ENCODE measurements at places on chromosomes 3 and 15.

DNA sequence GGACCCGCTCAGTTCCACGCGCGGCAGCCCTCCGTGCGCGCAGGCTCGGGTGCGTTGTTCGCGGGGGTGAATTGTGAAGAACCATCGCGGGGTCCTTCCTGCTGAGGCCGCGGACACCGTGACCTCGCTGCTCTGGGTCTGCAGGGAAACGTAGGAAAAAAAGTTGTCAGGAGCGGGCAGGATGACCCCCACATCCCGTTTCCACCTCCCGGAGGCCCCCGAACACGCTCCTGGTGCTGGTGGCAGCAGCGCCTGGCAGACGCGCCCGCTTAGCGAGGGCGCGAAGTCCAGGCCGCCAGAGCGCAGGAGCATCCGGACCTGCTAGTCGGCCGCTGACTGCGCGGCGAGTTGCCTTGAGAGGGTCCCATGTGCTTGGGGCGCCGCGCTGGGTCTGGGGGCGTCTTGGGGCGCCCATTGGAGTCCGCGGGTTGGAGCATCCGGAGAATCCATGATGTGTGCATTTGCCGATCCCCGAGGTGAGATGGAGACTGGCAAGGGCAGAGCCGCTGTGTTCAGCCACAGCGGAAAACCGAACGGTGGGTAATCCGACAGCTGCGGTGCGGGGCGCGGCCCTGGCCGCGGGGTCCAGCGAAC is 520 bp downstream of the GREM1 start:
- DNase-seq: no peak

- no peak for DNase-seq
These were observed 8.3 kb downstream of the ANXA2 start for GRCh38 chr15:60389261-60390077.

GRCh38 chr3:10998542-10998941 is 6.0 kb downstream of the SLC6A1 start:
- no peak for DNase-seq

GRCh38 chr3:52092891-52093290 is 36.5 kb upstream of the DUSP7 start:
- DNase-seq: no peak

DNA sequence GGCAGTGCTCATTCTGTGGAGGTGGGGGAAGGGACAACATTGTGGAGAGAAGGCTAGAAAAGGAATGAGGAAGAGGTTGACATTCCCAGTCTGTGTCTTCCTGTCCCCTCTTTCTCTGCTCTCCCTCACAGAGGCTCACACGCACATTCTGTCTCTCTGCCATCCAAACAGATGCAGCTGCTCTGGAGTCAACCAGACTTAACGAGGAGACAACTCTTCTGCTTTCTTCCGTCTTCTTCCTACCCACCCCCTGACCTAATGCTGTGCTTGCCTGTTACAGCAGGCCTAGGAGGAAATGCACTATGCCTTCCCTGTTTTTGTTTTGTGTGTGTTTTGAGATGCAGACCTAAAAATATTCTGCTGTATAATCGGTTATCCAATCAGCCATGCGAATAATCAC is 121.9 kb downstream of the CACNA1D start:
- DNase-seq: no peak

DNA sequence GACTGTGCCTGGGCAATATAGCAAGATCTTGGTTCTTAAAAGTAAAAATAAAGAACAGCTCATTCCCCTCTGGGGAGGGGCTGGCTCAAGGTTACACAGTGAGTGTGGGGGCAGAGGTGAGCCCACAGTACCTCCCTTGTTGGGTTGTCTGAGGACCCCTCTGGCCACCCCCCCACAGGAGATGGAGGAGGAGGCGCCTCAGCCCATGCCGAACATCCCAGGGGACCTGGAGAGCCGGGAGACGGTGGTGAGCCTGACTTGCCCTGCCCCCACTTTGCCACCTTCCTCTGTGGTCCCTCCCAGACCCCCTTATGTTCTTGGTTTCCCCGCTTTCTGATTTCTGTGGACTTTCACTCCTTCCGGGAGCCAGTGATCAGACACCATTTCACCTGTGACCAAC is 28.7 kb downstream of the NGRN start:
- DNase-seq: no peak

- DNase-seq: no peak
These were observed 141.2 kb upstream of the LINGO1 start for GRCh38 chr15:77773903-77774302.

- no peak for DNase-seq
These were observed 69.6 kb downstream of the SLC49A4 start for GRCh38 chr3:122864498-122864897.

- DNase-seq: no peak
These were observed 587.4 kb upstream of the MDFIC2 start for GRCh38 chr3:70899816-70900215.

GRCh38 chr3:19573644-19574043 is 360.4 kb downstream of the EFHB start:
- DNase-seq: no peak

DNA sequence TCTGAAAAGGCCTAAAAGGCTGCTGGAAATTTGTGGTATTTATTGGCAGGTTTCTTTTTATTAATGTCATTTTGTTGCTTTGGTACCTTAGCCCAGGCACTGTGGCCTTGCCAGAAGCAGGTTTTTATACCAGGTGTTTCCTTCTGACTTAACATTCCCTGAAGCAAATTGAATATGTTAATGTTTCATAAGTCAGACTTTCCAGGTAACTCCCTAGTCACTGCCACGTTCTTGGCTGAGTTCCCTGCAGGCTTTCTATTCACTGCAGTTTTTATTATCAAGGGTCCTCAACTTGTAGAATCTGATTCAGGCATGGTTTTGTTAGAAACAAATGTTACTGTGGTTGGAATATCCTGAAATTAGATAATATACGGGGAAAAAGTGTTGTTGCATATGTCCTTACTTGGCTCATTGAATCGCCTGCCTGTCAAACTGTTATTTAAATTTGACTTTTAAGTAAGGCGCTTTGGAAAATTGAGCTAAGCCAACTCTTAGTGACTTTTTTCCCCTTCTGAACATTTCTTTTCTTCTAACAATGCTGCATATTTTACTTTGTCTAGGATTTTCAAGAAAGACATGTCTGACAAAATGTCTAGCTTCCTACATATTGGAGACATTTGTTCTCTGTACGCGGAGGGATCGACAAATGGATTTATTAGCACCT is 22.9 kb downstream of the ITPR1 start:
- no peak for DNase-seq

GRCh38 chr15:32668942-32669341 is 27.4 kb downstream of the SCG5 start:
- no peak for DNase-seq

- DNase-seq: no peak
These were observed 413 bp downstream of the SEC22C start for GRCh38 chr3:42581400-42581708.

DNA sequence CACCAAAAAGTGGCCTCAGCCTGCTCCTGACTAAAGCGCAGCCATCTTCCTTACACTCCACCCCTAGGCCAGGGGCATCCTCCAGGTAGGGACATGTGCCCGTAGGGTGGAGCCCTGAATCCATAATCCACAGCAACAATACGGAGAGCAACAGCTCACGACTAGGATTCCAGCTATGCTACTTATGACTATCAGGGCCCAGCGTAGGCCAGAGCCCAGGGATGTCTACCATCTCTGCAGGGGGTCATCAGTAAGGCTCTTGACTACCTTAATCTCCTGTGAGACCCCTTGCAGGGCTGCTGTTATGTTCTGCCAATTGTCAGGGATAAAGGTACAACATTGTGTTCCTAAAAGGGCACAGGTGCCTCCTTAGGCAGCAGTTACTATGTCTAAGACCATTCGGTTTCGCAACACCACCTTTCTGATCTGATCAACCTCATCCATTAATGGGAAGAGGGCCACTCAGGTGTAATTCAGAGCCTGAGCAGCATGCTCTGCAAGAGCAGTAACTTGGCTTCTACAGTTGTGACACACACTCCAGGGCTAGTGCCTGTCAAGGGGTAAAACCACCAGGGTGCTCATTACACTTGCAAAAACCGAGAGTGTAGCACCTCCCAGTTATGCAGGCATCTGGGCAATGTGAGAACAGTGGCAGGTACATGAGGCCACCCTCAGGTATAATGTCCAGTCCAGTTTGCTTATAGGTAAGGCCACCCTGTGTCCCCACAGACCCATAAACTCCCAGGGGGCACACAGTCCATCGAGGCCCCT is 11.0 kb downstream of the CCRL2 start:
- no peak for DNase-seq

GRCh38 chr15:60001610-60002527 is 2.2 kb upstream of the FOXB1 start:
- no peak for DNase-seq

DNA sequence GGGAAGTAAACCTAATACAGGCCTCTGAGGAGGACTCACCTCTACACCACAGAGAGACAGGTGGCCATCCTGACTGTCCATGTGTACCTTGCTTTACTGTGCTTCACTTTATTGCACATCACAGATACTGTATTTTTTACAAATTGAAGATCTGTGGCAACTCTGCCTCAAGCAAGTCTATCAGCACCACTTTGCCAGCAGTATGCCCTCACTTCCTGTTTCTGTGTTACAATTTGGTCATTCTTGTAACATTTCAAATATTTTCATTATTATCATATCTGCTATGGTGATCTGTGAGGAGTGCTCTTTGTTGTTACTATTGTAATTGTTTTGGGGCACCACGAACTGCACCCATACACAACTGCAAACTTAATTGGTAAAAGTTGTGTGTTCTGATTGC is 78.0 kb downstream of the BBX start:
- no peak for DNase-seq

DNA sequence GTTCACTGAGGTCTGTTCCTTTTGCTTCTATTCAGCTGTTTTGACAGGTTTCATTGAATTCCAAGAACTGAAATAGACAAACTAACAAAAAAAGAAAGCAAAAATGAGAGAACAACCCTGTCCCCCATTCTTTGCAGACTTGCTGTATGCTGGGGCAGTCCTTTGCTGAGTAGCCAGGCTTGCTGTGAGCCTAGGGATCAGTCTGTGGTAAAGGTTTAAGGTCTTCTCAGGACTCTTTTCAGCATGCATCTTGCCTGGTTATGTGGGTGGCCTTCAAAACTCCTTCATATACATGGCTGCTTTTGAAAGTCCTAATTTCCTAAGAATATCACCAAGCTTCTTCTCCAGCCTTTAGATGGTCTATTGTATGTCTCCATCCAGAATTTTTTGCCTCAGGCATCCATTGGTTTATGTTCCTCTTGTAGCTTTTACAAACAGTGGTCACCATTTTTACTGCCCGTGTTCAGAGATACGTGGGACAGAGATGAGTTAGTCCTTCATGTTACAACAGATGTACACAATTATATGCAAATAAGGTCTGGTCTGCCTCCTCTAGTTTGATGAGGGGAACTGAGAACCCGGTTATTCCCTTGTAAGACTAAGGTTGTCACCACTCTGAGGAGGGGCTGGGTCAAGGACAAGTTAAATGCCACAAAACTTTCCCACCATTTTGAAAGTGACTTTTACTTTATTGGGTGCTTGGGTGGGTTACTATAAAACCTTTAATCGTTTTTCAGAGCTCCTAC is 41.4 kb downstream of the SACM1L start:
- no peak for DNase-seq

- no peak for DNase-seq
These were observed 436.3 kb downstream of the WDR72 start for GRCh38 chr15:53323191-53323590.

DNA sequence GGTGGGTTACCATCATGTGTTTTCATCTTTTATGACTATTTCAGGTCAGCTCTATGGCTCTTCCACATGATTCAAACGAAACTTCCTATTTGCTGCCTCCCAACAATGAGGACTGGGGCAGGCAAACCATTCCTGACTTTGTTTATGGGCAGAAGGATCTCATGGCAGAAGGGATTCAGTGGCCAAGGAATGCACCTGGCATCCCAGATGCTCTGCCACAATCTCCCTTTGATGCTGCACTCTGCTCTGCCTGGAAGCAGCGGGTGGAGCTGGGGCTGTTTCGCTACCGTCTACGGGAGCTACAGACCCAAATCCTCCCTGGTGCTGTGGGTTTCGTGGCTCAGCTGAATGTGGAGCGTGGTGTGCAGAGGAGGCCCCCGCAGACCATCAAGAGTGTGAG is 6.8 kb downstream of the GDPGP1 start:
- no peak for DNase-seq

GRCh38 chr3:131705558-131706051 is 202.8 kb upstream of the MRPL3 start:
- peak; percentile 74 for DNase-seq

- DNase-seq: peak; percentile 75
These were observed 23.2 kb downstream of the GPR176 start for GRCh38 chr15:39896846-39897245.

GRCh38 chr3:8579096-8579495 is 65.5 kb downstream of the SSUH2 start:
- no peak for DNase-seq

- no peak for DNase-seq
These were observed 148.3 kb upstream of the ARHGEF26 start for GRCh38 chr3:153972862-153973261.

- no peak for DNase-seq
These were observed 1.1 kb upstream of the DNAJC13 start for GRCh38 chr3:132416161-132416560.

GRCh38 chr3:13494463-13495350 is 14.6 kb downstream of the HDAC11 start:
- no peak for DNase-seq

GRCh38 chr15:99929266-99929665 is 196.0 kb upstream of the LYSMD4 start:
- DNase-seq: no peak

- DNase-seq: no peak
These were observed 139.5 kb downstream of the CNTN6 start for GRCh38 chr3:1232276-1232675.

DNA sequence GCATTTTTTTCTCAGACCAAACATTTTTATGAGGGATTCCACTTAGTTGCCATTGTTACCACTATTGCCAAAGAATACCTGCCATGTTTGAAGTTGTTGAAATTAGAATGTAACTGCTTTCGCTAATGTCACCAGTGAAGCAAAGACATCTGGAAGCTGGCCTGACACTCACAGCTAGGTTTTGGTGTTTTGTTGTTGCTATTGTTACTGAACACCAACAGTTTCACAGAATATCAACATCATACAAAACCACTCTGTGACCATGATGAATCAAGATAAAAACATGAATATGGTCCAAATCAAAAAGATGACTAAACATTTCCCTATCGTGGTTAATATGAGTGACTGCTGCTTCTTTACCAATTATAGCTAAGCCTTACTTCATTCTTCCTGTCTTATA is 6.9 kb upstream of the CFAP20DC start:
- DNase-seq: peak; percentile 54

- peak; percentile 50 for DNase-seq
These were observed 13.9 kb downstream of the TMEM45A start for GRCh38 chr3:100506355-100506754.

DNA sequence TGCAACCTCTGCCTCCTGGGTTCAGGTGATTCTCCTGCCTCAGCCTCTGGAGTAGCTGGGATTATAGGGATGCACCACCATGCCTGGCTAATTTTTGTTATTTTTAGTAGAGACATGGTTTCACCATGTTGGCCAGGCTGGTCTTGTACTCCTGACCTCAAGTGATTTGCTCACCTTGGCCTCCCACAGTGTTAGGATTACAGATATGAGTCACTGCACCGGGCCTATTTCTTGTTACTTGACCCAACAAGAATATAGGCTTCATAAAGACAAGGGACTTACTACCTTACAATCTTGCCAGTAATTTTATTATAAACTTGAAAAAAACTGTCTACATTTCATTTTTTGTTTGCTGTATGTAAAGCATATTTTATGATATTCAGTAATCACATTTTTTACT is 21.4 kb upstream of the ZBTB47 start:
- DNase-seq: no peak
